Common myeloid progenitor, CD34-positive (primary cell): ENCODE measurements at places on chromosomes 5 and 9.

DNA sequence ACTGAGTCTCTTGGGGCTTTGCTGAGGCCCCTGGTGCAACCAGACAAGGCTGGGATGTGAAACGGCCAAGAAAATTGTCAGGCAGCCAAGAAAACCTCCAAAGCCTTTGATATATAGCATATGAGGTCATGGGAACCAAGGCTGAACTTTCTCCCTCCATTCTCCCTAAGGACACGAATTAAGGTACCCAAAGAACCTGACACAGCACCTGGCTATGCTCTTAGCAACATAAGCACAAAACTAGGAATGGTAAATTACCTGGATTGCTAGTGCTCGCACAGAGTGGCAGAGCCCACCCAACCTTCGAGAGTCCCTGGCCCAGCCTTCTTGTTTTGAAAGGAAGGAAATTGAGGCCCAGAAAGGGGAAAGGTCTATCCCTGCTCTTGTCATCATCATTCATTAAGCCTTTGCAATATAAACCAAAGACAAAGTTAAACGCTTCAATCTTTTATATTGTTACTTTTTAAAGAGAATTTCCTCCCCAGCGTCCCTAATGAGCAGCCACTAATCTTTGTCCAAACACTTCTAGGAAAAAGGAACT is 220.0 kb upstream of the NR4A3 start:
- no peak for DNase-seq

DNA sequence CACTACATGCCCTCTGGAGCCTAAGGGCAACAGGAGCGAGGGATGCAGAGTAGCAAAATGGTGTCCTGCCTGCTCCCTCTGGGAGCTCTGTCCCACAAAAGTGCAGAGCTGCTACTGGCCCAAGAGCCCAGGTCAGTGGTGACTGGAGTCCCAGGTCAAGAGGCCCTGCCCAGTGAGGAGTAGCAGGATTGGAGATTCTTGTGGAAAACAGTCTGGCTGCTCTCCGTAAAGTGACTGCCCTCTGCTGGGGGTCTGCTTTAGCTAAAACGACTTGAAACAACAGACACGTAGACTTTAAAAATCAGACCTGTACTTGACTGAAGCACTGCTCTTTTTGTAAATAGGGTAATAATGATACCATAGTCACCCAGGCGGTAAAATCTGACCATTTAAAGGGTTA is 917.0 kb downstream of the MAT2B start:
- DNase-seq = no peak

GRCh38 chr9:134594078-134594941 is 47.3 kb upstream of the COL5A1 start:
- DNase-seq = no peak

DNA sequence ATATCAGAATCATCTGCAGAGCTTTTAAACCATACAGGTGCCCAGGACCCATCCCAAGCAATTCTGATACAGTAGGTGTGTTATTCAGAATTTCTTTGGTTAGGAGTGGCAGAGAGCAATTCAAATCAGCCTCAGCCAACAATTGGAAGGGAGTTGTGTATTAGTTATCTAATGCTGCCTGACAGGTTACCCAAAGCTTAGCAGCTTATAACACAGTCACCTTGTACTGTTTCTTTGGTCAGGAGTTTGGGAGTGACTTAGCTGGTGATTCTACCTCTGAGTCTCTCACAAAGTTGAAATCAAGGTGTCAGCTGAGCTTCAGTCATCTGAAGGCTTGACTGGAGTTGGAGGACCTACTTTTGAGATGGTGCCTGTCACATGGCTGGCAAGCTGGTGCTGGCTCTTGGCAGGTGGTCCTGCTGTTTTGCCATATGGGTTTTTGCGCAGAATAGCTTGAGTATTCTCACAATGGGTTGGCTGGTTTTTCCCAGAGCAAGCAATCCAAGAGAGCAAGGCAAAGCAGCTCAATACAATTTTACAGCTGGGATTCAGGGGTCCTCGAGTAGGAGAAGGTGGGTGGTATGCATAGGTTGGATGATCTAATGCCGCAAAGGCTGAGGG is 18.7 kb upstream of the CARNMT1 start:
- no peak for DNase-seq

DNA sequence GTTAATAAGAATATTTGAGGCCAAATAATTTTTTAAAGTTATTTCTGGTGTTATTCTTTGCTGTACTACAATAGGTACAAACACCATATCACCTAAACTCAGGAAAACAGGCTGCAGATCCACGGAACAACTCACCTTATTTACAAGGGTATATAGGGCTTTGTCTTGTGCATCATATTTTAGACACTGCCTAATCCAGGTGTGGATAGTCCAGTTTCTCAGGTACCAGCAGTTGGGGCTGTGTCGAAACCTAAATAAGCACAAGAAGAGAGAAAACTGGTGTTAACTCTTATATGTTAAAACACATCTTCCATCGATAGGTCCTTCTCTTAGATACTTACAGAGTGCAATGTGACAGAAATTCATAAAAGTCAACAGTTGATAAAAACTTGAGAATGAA is 82.2 kb downstream of the MRPS27 start:
- no peak for DNase-seq

DNA sequence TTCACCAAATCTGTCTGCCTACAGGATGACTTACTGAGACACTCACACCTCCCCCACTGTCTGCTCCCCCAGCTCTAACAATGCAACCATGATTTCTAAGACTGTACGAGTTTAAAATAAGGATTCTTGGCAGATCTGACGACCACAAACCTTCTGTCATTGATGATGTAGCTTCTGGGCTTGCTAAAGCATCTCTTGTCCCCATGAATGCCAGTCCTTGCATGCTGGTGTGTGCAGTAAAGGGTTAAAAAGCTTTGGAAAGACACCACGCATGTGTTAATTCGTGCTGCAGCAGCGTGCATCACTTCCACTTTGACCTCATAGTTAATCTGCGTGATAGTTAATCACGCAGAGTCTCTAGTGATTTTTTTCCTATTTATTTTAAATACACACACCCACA is 411 bp upstream of the GABRG2 start:
- no peak for DNase-seq

GRCh38 chr5:55551904-55552303 is 17.1 kb upstream of the PLPP1 start:
- DNase-seq = no peak

DNA sequence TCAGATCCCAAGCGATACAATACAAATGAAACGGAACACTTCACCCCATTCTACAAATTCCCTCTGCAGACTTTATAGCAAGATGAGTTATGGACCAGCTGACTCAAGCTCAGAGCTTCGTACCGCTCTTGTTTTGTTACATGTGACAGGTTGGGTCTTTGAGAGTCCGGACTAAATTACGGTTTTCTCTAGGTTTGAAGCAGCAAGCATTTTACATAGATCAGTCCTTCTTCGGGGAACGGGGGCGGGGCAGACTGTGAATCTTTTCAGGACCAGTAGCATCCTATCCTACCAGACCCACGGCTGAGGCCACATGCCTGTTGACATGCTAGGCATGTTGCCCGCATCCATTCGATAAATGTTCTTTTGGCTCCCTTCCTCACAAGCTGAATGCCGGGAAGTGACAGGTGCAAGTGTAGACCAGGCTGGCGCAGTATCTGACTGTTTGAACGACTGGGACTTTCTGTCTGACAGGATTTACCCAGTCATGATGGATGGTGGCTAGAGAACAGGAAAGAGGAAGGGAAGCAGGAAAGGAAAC is 811.0 kb upstream of the GRAMD2B start:
- DNase-seq = no peak

GRCh38 chr5:67770431-67771025 is 445.0 kb upstream of the PIK3R1 start:
- peak; percentile 77 for DNase-seq

- no peak for DNase-seq
Observed at GRCh38 chr5:174698156-174698555, 26.2 kb upstream of the MSX2 start.

- peak; percentile 15 for DNase-seq
Observed at GRCh38 chr5:80246995-80247729, 8.7 kb downstream of the SERINC5 start.

DNA sequence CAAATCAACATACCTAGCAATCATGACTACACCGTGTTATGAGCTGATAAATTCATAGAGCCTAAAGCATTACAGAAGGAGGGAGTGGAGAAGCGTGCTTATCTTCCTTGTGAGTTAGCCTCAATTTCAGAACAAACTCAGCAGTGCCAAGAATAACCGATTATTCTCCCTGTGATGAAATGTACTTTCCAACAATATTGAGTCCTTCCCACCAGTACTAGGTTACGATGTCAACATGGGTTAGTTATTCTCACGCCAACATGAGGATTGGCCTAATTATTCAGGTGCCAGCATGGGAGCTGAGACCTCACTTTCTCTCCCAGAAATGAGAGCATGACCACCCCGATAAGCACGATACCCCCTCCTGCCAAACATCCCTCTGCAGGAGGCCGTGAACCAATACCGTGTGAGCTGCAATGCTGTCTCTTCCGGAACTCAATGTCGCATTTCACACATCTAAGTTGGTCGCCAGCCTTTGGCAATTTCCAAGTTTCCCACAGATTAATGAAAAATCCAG is 193.7 kb downstream of the ENC1 start:
- DNase-seq = no peak
